ENCODE measurements at places on chromosomes 7 and 10.

- DNase-seq, result no peak
Observed at GRCh38 chr7:27745064-27745583, 5.2 kb downstream of the TAX1BP1 start.

GRCh38 chr7:98309566-98309965, 28.1 kb downstream of the BRI3 start:
- no peak for DNase-seq

GRCh38 chr7:158295966-158296797, 291.4 kb downstream of the PTPRN2 start:
- DNase-seq, result no peak

DNA sequence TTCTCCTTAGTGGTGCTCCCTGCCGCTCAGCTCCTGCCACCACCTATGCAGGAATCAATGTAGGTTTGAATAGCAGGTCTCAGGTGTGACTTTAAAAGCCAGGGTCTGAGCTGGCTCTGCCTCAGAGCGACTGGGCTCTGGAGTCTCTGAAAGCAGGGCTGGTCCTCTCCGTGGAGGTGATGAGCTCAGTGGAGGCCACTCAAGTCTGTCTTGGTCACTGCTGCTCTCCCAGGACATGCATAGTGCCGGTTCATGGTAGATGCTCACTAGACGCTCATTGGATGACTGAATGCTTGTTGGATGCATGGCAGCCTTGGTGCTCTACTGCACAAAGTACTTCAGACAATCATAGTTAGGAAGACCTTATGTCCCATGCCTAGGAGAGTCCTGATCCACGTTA, 45.1 kb upstream of the PTF1A start:
- no peak for DNase-seq

DNA sequence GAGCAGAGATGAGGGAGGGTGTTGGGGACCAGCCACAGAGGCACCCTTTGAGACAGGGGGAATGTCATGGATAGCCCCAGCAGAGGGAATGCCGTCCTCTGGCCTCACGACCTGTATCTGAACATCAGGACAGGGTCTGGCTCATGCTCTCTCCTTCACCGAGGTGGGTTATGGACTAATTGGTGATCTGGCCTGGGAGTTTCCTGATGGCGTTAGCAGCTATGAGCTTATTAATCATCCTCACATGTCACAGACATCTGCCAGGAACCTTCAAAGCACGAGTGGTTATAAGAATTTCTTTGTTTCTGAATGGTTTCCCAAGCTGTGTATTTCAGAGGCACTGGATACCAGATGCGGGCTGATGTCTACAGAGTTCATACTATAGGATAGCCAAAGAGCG, 6.9 kb downstream of the CPA4 start:
- DNase-seq, result no peak

GRCh38 chr7:46291601-46292150, 370.6 kb upstream of the IGFBP3 start:
- DNase-seq, result no peak

GRCh38 chr10:103855852-103856796, 748 bp upstream of the SH3PXD2A start:
- DNase-seq, result no peak

GRCh38 chr10:93573051-93573909, 6.8 kb downstream of the FFAR4 start:
- no peak for DNase-seq

DNA sequence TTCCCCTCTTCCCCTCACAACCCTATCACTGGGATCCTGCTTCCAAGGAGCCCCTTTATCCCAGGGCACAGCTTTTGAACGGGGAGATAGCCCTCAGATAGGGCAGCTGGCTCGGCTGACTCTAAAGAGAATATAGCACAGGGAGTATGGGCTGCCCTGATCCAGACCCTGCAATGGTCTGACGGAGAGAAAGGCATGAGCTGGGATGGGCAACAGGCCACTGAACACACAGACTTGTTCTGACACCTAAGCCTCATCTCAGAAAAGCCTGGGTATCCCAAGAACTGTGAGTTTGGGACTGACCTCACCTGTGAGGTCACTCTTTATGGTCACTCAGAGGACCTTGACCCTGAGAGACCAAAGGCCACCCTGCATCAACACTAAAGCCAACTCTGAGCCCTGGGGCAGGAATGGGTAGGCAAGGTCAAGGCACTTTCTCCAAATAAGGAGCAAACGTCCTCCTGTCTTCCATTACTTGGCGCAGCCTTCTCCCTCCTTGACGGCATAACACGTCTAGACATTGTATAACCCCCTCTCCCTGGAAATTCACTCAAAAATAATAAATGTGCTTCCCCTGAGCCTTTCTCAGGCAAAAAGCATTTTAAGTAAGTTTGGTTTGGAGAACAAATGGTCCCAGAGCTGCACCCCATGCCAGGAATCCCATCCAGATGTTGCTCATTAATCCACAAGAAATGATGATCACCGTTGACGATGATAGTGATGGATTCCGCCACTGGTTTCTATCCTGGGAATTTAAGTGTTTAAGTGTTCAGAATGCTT, 8.2 kb upstream of the LRRC18 start:
- DNase-seq, result no peak

DNA sequence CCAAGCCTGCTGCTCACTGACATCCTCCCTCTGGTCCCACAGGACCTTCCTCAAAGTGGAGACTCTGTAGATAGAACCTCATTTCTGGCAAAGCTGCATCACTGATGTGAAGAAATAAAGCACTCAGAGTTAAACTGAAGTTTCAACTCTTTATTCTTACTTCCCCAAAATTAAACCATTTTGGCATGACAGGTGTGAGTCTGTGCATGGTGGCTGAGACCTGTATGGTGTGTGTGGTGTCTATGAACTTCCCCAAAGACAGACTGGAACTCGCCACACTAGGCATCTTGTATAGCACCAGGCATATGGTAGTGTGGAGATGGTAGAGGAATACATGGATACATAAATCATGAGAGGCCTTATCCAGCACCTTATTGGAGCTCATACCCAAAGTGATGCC, 6.6 kb upstream of the WDFY4 start:
- no peak for DNase-seq
